IMR-90 (cell line): ENCODE measurements at places on chromosomes 12 and 14. TPM values are rescaled to one million over a fixed set of nuclear protein-coding genes. Genes with fewer than 3 reads are reported as not detected.

The CEBPE gene
- 0.05 TPM in 1 of 2 replicates, not detected in the other for polyA plus RNA-seq

The MUCL1 gene
- polyA plus RNA-seq = not detected in 2 replicates

The SYNDIG1L gene
- not detected in 2 replicates for polyA plus RNA-seq

DNA sequence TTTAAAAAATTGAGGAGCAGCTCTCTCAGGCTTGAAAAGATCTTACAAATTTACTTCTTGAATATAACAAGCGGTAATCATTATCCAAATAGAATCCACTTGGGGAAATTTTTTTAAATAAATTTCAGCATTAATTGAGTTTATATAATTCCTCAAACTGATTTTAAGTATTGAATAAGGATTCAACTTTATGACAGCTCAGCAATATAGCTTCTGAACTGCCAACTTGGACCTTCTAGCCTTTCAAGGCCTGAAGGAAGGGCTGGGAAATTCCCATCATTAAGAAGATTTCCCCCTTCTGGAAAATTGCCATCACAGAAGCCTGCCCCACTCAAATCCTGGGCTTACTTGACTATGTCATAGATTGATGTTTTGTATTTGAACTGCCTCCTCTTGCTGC lies 57.5 kb upstream of the GARIN2 start:
- no peak for DNase-seq

The INHBC gene
- polyA plus RNA-seq = 0.06 and 0.09 TPM in 2 replicates

The KRT72 gene
- polyA plus RNA-seq = not detected in 2 replicates

- DNase-seq = peak; percentile 92
These were observed 94.9 kb downstream of the NAV3 start for GRCh38 chr12:77925536-77926108.

DNA sequence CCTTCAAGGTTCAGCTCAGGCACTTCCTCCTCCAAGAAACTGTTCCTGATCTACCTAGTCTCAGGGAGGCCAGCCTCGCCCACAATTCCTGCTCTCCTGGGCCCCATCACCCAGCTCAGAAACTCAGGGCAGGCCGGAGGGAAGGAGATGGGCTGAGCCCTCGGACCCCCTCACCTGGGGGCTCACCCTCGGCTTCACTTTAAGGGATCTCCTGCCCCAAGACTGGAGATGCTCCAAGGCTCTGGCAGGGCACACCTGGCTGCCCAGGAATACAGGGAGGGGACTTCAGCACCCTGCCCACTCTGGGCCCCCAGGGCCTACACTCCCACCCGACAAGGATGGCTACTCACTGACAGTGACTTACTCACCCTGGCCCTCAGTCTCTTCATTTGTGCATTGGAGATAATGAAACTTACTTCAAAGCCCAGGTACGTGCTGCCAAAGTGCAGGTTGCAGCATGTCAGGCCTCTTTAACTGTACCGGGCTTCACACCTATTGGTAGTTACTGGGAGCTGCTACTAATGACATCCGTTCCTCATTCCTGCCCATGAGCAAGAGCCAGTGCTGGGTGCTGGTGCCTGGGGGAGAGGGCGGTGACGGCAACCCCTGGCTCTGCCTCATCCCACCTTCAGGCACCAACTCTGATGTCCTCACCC lies 21.0 kb upstream of the PPP1R13B start:
- no peak for DNase-seq

DNA sequence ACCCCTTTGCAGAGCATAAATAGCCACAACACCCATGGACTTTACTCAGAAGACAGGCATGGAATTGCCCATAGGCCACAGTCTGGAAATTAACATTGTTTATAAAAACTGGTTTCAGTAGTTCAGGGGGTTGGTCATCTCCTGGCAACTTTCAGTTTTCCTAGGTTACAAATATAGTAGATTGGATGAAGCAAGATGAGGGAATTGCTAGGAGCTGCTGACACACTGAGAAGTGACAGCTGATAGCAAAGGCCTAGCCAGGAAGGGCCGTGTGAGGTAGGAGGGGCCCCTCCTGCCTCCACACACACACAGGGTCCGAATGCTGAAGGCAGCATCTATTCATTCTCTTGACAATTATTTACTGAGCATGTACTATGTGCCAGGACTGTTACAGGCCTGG lies 8.3 kb downstream of the GALNT16 start:
- DNase-seq = peak; percentile 75

- no peak for DNase-seq
These were observed 301.1 kb downstream of the ZFP36L1 start for GRCh38 chr14:68491793-68492192.

DNA sequence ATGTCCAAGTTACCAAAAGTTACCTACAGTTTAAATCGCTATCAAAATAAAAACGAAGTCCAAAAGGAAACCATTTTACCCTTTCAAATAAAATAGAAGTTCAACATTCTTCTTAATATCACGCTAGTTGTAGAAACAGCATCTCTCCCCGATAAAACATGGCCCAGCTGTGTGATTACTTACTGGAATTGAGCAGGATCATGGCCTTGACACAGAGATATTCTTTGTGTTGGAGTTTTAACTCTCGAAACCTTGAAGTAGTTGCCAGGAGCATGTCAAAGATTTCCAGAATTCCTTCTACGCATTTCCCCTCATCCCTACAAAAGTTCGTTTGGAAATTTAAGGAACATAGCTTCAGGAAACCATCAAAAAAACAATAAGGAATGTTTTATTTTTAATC lies 44.8 kb downstream of the ESR2 start:
- DNase-seq = no peak

- DNase-seq = no peak
These were observed 393 bp downstream of the ORMDL2 start for GRCh38 chr12:55818140-55818728.

GRCh38 chr14:23396126-23396525 lies 11.9 kb downstream of the MYH6 start:
- no peak for DNase-seq

DNA sequence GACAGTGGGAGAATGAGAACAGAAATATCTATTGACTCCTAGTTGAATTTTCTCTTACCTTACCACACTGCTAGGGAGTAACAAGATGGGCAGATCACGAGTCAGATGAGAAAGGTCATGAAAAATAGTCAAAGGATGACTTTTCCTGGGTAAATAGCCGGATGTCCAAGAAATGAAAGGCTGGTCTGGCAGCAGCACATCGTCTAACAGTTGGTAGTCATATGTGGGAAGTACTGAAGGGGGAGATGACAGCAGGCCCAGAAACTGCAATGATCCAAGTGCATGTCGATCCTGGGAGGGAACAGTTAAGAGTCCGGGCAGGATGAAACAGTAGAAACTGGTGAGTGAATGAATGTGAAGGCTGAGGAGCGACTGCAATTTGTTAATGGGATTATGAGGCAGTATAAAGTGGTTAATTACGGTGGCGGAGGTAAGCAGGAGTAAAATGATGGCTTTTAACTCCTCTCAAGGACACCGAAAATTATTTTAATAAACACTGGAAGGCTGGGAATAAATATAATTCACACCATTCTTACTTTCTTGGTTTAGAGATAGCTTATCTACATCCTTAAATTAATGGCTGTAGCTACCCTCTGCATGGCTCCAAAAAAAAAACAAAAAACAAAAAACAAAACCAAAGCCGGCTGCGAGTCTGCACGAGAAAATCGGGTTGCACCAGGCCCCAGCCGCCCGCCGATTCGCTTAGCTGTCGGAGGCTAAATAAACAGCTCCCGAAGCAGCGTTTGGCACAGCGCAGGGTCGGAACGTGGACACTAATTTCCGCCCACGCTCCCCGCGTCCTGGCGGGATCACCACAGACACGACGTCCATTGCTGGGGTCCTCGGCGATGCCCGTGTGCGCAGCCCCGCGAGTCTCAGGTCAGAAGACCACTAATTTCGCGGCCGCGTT lies 1.0 kb upstream of the ERC1 start:
- DNase-seq = peak; percentile 81

GRCh38 chr12:111578276-111578970 lies 20.7 kb downstream of the ATXN2 start:
- DNase-seq = peak; percentile 91

The RND1 gene
- polyA plus RNA-seq = 0.21 and 0.26 TPM in 2 replicates

The PPFIA2 gene
- polyA plus RNA-seq = 0.29 TPM in 1 of 2 replicates, not detected in the other

The EIF2S3B gene
- 0.39 and 0.46 TPM in 2 replicates for polyA plus RNA-seq

DNA sequence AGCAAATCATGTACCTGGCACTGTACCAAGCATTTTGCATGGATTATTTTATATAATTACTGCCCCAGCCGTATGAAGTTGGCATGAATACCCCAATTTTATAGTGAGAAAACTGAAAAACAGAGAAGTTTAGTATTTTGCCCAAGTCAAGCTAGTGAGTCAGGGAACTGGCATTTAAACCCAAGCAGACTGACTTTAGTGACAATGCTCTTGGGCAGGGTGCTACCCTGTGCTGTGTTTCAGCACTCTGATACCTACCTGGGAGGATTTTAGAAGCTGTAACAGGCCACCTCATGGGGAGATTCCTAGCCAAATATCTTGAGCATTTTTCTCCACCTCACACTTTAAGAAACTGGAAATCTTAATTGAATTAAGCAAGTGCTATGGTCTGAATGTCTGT lies 98.1 kb upstream of the MAX start:
- no peak for DNase-seq

GRCh38 chr12:99413751-99414150 lies 233.8 kb upstream of the GARIN6 start:
- no peak for DNase-seq

DNA sequence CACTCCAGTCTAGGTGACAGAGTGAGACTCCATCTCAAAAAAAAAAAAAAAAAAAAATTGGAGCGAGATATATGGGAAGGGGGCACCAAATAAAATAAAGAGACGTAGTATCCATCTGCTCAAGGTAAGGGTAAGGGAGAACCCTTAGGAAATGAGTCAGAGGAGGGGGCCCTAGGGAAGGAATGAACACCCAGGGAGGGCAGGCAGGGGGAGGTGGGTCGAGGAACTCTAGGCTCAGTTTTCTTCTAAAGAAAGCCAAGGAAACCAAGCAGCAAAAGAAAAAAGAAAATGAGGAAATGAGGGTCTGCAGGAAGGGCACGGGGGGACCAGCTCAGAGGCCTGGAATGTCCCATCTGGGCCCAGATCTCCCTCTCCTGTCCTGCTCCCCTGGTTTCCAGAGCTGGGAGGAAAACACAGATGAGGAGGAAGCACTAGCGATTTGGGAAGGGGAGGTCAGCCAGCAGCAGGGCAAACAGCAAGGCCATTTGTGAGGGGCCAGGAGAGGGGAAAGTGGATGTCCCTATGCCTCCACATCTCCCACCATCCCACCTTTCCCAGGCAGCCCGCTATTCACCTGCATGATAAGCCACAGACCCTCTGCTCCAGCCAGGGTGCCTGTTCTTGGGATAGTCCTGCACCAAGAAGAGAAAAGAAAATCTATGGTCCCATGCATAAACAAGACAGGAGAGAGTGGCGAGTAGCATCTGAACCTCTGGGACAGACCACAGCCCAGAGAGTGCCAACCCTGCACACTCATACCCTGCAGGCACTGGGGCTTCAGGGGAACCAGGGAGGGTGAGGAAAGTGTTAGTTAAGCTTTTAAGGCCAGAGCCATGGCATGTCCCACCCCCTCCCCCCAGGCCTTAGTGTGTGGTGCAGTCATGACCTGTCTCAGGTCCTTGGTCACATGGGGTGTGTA lies 11.9 kb downstream of the SPRYD3 start:
- DNase-seq = no peak

The RFX4 gene
- polyA plus RNA-seq = not detected in 2 replicates

- no peak for DNase-seq
These were observed 141.9 kb downstream of the CHST11 start for GRCh38 chr12:104598342-104599271.

GRCh38 chr12:16148938-16149337 lies 128.5 kb downstream of the SLC15A5 start:
- no peak for DNase-seq

The L2HGDH gene
- 2.8 and 3.1 TPM in 2 replicates for polyA plus RNA-seq

- peak; percentile 1 for DNase-seq
These were observed 123.7 kb downstream of the DAD1 start for GRCh38 chr14:22465201-22465840.

The B4GALNT1 gene
- polyA plus RNA-seq = 0.62 and 0.66 TPM in 2 replicates

The CCDC184 gene
- polyA plus RNA-seq = 0.22 TPM in 2 replicates

- DNase-seq = no peak
These were observed 8.9 kb downstream of the TGFB3 start for GRCh38 chr14:75972801-75973421.

GRCh38 chr12:125245581-125246557 lies 180.6 kb downstream of the AACS start:
- DNase-seq = no peak

DNA sequence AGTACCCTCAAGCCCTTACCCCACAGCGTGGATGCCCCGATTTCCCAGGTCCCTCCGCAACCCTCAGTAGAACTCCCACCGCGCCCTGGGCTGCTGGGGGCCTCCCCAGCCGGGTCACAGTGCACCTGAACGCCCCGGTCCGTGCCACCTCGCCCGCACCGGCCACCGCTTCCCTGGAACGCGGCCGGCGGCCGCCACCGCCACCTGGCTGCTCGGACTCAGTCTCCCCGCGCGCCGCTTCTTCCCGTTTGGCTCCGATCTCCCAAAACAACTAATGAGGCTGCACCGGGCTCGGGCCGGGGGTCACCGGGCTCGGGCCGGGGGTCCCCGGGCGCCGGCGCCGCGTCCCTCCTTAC lies 1.0 kb downstream of the ITPK1 start:
- no peak for DNase-seq

DNA sequence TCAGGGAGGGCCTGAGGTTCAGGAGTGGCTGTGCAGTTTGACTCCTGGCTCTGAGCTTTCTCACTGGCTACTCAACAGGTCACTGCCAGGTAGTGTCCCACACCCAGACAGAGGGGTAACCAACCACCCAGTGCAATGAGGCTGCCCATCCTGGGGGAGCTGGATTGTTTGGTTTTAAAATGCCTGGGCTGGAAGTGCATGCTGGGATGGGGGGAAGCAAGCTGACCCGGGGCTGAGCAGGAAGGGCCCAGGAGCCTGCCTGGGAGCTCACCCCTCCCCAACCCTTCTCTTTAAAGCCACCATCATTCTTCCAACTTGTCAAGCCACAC lies 12.6 kb upstream of the ABHD12B start:
- no peak for DNase-seq

DNA sequence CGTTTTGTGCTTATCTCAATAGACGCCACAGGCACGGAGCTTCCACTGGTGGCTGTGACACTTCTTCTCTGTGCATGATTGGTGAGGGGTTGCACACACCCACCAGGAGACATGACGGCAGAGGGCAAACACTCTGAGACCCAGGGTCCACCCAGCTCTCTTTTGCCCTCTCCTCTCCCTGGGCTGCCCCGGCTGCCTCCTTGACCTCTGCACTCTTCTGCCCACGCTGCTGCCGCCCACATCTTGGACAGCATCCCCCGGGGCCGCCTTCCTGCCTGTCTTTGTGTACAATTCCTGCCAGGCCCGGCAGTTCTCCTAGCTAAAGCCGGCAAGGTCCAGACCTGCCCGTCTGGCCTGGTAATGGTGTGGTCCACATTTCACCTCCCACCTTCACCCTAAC lies 44.7 kb downstream of the DPF3 start:
- no peak for DNase-seq
